ENCODE measurements at places on chromosomes 3 and 15.

GRCh38 chr3:134374791-134375581, 739 bp upstream of the AMOTL2 start:
- no peak for DNase-seq

DNA sequence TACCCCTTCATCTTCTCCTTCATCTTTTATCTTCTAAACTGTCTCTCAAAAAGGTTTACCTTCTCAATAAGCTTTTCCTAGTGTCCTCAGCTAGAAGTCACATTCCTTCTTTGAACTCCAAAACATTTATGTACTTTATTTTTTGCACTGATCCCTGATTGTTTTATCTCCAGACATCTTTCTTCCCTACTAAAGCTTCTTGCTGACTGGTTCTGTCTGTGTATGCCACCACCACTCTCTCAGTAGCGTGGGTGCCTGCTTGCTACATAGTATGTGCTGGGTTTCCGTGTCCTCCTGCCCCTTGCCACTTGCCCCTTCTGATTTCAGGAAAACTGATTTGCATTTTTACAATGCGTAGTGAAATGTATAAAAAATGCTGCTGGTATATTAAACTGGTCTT, 24.0 kb downstream of the GTF2E1 start:
- no peak for DNase-seq

DNA sequence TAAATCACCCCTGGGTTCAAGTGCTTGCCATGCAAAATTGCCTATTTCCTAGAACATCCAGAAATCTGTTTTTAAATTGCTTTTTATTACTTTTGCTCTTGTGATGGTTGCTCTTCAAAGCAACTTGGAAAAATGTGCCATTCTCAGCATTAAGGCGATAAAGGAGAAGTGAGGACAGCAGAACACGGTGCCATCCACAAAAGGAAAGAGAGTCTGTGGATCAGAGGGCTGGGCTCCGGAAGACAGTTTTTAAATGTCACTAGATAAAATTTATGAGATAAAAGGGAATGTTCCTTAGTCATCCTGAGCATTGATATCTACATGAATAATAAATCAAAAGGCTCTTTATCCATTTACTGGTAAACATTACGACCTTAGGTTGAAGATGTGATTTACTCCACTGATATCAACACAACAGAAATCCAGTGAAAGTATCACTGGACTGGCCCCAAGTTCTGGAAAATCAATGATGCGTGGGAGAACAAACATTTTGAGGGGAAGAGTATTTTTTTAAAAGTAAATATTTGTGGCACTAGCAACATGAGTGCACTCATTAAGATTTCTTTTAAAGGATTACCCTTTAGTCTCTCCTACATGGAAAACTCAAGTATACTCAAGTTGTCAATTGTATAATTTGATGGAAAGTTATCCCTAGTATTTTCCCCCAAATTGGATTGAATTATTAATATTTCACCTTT, 554.7 kb downstream of the FHIT start:
- no peak for DNase-seq

DNA sequence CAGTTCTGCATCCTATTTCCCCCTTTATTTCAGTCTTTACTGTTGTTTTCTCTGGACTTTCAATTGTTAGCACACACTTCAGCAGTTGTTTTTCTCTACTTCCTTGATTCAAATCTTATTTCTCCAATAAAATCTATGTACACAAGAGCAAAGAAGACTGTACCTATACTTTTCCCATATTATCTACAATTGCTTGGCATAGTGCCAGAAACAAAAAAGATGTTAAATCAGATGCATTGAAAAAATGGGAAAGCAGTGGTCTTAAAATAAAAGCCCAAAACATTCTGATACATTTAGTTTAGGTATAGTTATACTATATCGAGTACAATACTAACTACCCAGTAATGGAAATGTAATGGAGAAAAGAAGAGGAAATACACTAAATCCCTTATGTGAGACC, 265.1 kb downstream of the UBE2E2 start:
- DNase-seq, result no peak

DNA sequence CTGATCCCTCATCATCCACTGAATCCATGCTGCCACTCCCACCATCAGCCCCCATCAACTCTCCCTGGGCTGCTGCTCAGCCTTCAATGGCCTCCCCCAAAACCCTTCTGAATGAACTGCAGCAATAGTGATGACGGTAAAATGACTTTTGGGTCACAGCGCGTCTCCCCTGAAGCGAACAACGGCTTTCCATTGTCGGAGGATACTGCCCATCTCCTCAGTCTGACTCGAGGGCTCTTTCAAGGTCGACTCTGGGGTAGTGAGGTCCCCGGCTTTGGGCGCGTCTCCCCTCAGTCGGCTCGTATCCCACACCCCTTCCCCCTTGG, 57.2 kb upstream of the ZBTB38 start:
- DNase-seq, result no peak

- no peak for DNase-seq
Observed at GRCh38 chr15:32844118-32844711, 126.4 kb downstream of the GREM1 start.

All from CD4-positive, alpha-beta T cell treated with Interleukin-17A for 4 hours (primary cell).